ENCODE measurements at places on chromosomes 4 and X.
A peak's percentile ranks its signal among the peaks of the same experiment; 100 is the strongest.

DNA sequence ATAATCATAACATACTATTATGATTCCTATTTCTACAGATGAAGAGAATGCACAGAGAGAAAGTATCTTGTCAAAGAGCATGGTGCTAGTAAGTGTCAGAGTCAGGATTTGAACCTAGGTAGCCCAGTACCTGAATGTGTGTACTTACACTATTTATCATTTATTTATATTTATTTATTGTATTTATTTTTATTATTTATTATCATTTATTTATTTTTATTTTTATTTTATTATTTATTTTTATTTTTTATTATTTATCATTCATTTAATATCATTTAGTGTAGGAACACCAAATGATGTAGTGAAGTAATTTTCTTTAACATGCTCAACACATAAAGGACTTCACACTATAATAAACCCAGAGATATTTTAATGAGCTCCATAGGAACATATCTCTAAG, 209.4 kb upstream of the ZFP42 start:
- no peak for DNase-seq

- peak; percentile 80 for DNase-seq
Observed at GRCh38 chrX:47502316-47503125, 19.5 kb upstream of the ZNF41 start.

GRCh38 chr4:87720094-87720691, 70.1 kb downstream of the DMP1 start:
- no peak for DNase-seq

- no peak for DNase-seq
Observed at GRCh38 chr4:165294907-165295306, 32.6 kb upstream of the MSMO1 start.
